ENCODE measurements at places on chromosomes 4 and X. TPM values are rescaled to one million over a fixed set of nuclear protein-coding genes. Genes with fewer than 3 reads are reported as not detected.

The CYLC1 gene
- total RNA-seq, result not detected

The POLN gene
- total RNA-seq, result 4.1 TPM

The DCLK2 gene
- total RNA-seq, result 11.6 TPM

The CAPN6 gene
- total RNA-seq, result not detected

The RBMXL3 gene
- total RNA-seq, result not detected

The CT55 gene
- not detected for total RNA-seq

The NAAA gene
- total RNA-seq, result 25.6 TPM

The CDK16 gene
- 61.2 TPM for total RNA-seq

The CXCL5 gene
- not detected for total RNA-seq

The ARHGAP24 gene
- total RNA-seq, result 52.5 TPM

The IQCM gene
- not detected for total RNA-seq

The RHOXF1 gene
- not detected for total RNA-seq

The HS3ST1 gene
- under 0.01 TPM for total RNA-seq

The HERC6 gene
- total RNA-seq, result 12.4 TPM

The RNF128 gene
- 0.72 TPM for total RNA-seq

The ALAS2 gene
- not detected for total RNA-seq

The GAGE12E gene
- total RNA-seq, result not detected

The MSX1 gene
- 2.9 TPM for total RNA-seq

The SLC9B1 gene
- 0.29 TPM for total RNA-seq

The FRAS1 gene
- 5.1 TPM for total RNA-seq

The MTNR1A gene
- not detected for total RNA-seq

The HEPH gene
- 64.5 TPM for total RNA-seq

The BMPR1B gene
- total RNA-seq, result 7.1 TPM

The MAGEB2 gene
- total RNA-seq, result not detected

The PLS3 gene
- total RNA-seq, result 358 TPM

The FGF13 gene
- total RNA-seq, result not detected

The PRICKLE3 gene
- total RNA-seq, result 6.9 TPM

The GATA1 gene
- total RNA-seq, result not detected

The CT47B1 gene
- not detected for total RNA-seq

The ADGRL3 gene
- total RNA-seq, result not detected

The MAGEC1 gene
- not detected for total RNA-seq

The CLIC2 gene
- total RNA-seq, result 1.2 TPM

The SSX1 gene
- total RNA-seq, result not detected

The STEEP1 gene
- 23.9 TPM for total RNA-seq

The CTAG1A gene
- total RNA-seq, result not detected

The ASMT gene
- total RNA-seq, result 0.36 TPM

The PRKG2 gene
- 0.88 TPM for total RNA-seq

The QRFPR gene
- total RNA-seq, result not detected

The FAM47A gene
- total RNA-seq, result not detected

The EGF gene
- total RNA-seq, result 0.36 TPM

The TXK gene
- 0.72 TPM for total RNA-seq

The GPR173 gene
- total RNA-seq, result 2.2 TPM

The LARP1B gene
- 27.9 TPM for total RNA-seq

The MAGEC3 gene
- total RNA-seq, result not detected

The CT45A5 gene
- total RNA-seq, result not detected

The ZNF41 gene
- 9.0 TPM for total RNA-seq

The CYSLTR1 gene
- under 0.01 TPM for total RNA-seq

The GAGE12J gene
- not detected for total RNA-seq

The PAGE1 gene
- total RNA-seq, result not detected

The EPGN gene
- 1.2 TPM for total RNA-seq
